A549 (cell line): ENCODE measurements at places on chromosomes 4 and X. TPM values are rescaled to one million over a fixed set of nuclear protein-coding genes. Genes with fewer than 3 reads are reported as not detected.

Gene TRPC5OS
- polyA plus RNA-seq, result not detected in 3 replicates

DNA sequence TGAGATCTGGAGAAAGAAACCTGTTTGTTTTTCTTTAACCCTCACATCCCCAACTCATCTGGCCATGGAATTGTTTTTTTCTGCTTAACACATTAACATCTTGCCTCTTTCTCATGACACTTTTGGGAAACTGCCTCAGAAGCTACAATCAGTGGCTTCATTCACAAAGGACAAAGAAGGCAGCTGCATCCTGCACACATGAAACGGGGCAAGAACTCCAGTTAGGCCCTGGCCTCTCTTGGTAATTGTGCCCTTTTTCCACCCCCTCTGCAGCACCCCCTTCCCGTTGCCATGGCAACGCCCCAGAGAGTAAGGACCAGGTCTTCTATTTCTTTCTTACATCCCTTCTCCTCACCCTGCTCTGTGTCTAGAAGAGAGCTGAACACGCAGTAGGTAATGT lies 103.4 kb downstream of the PDGFRA start:
- DNase-seq, result no peak

GRCh38 chrX:155959018-155959587 lies 38.4 kb upstream of the IL9R start:
- DNase-seq, result no peak

DNA sequence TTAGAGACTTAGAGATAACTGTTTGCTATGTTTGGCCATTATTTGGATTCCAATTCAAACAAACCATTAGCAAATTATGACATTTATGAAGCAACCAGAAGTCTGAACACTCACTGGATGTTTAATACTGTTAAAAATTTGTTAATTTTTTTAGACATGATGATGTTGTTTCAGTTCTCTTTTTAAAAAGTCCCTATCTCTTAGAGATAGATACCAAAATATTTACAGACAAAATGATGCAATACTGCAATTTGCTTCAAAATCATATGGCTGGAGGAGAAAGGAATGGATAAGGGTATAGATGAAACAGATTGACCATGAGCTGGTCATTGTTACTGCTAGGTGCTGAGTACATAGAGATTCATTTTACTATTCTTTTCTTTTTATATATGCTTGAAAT lies 534.6 kb downstream of the BCOR start:
- no peak for DNase-seq

Gene CXorf38
- 9.6 to 9.8 TPM (median 9.8 TPM) in 3 replicates for polyA plus RNA-seq

DNA sequence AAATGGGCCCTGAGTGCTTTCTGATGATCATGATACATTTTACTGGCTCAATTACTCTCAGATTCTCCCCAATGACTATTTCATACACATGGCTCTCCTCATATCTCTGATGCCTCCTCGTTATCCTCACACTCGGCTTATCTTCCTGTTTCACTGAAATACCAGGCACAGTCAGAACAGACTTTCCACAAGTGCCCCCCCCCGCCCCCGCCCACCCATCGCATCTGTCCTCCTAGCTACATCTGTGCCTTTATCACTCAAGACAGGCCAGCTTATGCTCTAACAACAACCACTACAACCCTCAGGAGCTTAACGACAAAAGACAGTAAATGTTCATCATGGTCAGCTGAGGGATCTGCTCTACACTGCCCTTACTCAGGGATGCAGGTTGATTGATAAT lies 610.6 kb upstream of the DIPK2B start:
- DNase-seq, result no peak
